Effector memory CD8-positive, alpha-beta T cell (primary cell): ENCODE measurements at places on chromosomes 1 and 21.

GRCh38 chr21:31798842-31799704 lies 67.2 kb upstream of the SCAF4 start:
- no peak for DNase-seq

DNA sequence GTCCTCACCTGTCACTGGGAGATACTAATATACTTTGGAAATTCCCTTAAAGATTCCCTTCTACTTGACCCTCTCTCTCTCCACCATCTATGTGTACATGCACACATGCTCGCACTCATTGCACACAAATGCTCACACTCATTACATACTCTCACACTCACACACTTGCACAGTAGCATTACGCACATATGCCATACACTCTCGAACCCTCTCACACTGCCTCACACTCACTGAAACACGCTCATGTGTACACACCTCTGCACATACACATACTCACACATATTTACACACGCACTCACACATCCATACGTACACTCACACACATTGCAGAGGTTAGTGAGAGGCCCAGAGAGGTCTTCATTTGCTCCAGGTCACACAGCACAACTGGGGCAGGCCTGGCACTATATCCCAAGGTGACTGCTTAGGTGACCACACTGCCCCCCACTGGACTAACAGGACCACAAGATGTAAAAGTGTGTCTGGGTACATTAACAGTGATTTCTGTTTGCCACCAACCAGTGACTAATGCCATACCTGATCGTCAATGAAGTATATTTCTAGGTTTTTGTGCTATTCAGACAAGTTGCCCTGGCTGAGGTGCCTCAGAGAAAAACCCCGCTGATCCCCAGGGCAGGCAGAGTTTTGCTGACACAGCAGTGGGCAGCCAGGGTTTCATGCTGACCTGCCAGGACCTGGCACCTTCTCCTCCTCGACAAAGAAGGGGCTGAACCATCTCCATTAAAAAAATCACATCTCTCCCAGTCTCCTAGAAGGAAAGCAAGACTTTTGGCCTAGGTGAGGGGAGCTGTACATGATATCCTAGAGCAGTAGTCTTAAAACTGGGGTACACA lies 28.5 kb upstream of the CAMK1G start:
- DNase-seq = no peak

GRCh38 chr21:41536076-41536826 lies 28.3 kb upstream of the TMPRSS2 start:
- no peak for DNase-seq

GRCh38 chr1:191870490-191870889 lies 287.8 kb upstream of the RGS18 start:
- DNase-seq = no peak

DNA sequence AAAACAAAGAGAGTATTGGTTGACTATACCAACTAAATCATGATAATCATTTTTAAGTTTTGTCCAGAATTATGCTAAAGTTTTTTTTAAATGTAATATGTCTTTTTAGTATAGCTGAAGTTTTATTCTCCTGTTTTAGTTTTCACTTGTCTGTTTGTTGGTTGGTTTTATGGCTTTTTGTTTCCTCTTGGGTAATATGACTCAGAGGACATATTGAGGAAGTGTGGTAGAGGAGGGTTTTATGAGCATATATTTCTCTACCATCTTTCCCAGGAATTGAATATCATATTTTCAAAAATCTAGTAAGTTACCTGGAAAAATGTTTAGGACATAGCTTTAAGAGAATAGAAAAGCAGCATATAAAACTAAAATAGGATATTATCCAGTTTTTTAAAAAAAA lies 68.6 kb upstream of the MCOLN3 start:
- no peak for DNase-seq

GRCh38 chr1:204940591-204940990 lies 69.9 kb downstream of the NFASC start:
- DNase-seq = no peak

GRCh38 chr1:35533586-35533985 lies 23.6 kb downstream of the KIAA0319L start:
- DNase-seq = no peak

GRCh38 chr1:93596329-93597089 lies 85.1 kb downstream of the BCAR3 start:
- no peak for DNase-seq

- peak; percentile 5 for DNase-seq
Observed at GRCh38 chr1:84365225-84366221, 32.8 kb upstream of the DNASE2B start.

- DNase-seq = peak; percentile 9
Observed at GRCh38 chr1:2921970-2922686, 99.1 kb upstream of the ACTRT2 start.

DNA sequence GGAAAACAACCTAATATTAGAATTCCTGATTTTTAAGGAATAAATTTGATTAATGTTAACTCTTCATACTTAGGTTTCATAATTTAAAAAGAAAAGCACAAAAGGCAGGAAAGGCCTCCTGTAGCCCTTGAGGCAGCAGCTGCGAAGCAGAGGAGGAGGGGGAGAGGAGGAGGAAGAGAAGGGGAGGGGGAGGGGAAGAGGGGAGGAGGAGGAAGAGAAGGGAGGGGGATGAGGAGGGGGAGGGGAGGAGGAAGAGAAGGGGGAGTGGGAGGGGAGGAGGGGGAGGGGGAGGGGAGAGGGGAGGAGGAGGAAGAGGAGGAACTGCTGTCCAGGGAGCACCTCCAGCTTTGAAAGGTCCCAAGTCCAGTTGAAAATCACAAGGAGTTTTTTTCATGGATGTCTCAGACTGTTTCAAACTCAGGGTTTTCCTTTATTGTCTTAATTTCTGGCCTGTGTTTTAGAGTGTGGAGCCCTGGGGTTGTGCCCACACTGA lies 35.1 kb upstream of the DIP2A start:
- no peak for DNase-seq

GRCh38 chr1:29245876-29246275 lies 9.6 kb downstream of the PTPRU start:
- no peak for DNase-seq

DNA sequence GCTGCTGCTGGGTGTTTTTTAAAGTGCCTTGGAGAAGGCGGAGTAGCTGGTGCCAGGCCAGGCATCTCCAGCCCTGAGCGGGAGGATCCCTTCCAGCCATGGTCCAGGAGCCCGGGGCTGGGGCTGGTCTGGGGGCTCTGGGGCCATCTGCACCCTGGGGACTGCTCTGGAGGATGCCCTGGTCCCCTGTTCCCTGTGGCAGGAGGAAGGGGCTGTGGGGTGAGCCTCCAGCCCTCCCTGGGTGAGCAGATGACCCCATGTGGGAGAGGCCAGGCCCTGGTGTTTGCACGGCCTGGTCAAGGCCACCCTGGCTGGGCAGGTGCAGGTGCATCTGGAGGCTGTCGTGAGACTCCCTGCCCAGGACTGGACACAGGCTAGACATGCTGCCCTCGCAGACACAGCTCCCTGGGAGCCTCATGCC lies 56.7 kb downstream of the SLX9 start:
- no peak for DNase-seq

GRCh38 chr1:224753491-224753890 lies 137.4 kb downstream of the CNIH3 start:
- DNase-seq = no peak

DNA sequence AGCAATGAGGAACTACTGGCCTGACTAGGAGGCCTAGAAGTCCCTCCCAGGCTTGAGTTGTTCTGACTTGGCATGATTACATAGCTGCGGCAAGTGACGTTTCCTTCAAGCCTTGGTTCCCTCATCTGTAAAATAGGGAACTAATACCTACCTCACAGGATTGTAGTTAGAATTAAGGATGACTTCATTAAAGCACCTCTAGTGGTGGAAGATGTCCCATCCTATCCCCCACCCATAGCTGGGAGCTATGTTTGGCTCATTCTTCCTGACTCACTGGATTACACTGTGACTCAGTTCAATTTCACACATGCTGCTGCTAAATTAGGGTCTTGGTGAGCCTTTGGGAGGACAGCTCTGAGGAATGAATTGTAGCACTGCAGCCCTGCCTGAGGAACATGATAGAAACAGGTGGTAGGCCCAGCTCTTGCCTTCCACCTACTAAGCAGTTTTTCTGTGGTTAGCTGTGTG lies 6.0 kb upstream of the SHISA4 start:
- no peak for DNase-seq

DNA sequence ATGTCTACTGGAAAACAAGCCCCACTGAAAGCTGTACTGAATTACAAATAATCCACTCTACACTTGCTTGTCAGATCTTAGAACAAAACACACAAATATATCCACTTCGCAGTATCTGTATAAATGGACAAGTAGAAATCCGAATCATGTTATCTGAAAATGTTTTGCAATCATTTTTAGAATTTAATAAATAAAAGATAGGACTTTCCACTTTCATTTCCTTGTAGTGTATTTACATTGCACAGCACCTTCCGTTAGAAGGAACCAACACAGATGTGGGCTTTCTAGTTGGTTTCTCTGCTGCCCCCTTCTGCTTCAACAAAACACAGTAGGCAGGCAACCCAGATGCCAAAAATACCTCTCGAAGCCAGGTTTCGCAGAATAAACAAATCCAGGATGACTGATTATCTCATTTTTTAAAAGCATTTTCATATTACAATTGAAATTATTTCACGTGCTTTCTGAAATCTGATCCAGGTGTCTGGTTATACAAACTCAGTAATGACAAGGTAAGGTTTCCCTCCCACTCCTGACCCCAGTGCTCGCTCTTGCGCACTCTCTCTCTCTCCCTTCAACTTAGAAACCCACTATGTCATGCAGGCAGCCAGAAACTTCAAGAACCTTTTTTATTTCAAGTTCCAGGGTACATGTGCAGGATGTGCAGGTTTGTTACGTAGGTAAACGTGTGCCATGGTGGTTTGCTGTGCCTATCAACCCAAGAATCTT lies 389.9 kb downstream of the SMYD3 start:
- DNase-seq = peak; percentile 16

DNA sequence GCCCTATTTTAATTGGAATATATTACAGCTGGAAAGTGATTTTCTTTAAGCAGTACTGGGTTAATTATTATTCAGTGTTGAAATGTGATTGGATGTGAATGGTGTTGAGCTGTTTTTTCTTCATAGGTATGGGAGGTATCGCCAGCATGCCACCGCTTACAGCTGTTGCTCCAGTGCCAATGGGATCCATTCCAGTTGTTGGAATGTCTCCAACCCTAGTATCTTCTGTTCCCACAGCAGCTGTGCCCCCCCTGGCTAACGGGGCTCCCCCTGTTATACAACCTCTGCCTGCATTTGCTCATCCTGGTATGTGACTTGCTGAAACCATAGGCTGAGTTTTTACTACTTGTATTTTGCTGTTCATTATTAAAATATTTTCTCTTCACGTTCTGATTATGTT lies 107.7 kb downstream of the ITSN1 start:
- DNase-seq = no peak

GRCh38 chr1:198628067-198628455 lies 10.8 kb upstream of the PTPRC start:
- no peak for DNase-seq

DNA sequence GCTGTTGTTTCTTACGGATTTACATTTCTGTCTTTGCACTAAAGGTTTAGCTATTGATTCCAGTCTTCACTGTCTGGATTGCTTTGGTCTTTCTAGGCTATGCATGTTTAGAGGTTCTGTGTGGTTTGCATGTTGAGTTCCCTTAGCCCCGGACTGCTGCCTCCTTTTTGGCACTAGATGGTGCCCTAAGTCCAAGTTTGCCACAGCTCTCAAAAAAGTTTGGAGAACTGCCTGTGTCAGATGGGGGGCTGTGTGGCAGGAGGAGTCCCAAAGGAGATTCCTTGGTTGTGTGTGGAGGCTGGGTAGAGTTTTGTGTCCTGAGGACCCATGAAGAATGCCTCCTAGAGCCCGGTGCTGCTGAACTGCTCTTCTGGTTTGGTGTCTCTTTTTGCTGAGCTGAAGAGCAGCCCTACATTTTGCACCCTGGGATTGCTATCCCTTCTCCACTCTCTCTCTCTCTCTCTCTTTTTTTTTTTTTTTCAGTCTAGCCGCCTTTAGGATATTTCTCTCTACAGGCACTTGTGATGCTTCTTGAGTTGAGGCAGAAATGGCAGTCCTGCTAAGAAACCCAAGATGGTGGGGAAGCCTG lies 74.4 kb downstream of the PTGS2 start:
- DNase-seq = no peak

DNA sequence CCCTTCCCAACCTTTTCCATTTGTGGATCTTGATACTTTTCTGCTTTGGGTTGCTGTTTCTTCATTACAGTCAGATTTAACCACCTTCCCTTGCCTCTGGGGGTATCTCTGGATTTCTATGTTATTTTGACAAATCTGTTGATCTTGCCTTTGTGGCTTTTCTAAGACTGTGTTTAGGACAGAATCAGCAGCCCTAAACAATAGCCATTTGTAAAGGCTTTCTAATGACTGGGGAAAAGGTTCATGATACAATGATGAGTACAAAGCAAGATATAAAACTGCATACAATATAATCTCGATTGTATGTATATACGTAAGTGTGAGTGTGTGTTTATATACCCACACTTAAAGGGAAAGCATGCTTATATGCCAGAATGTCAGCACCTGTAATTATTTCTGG lies 27.8 kb downstream of the FAM20B start:
- no peak for DNase-seq

DNA sequence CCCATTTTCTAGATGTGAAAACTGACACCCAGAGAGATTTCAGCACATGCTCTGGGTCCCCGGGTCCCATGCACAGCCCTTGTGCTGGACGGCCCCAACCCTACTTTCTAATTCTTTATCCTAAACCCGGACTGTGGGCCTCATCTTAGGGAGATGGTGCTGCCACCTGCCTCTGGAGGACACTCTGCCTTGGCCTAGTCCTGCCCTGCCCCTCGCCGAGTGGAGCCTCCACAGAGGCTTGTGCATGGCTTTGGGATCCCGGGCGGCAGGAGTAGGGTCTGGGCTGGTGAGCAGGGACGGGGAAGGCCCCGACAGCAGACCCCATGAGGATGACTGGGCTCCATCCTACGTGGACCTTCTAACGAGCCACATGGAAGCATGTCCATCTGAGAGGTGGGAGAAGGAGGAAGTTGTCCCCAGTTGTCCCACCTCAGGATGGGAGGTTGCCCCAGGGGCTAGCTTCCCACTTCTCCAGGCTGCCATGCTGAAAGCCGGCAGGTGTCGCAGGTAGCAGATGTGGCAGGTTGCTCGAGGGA lies 12.4 kb downstream of the MX2 start:
- no peak for DNase-seq

- no peak for DNase-seq
Observed at GRCh38 chr1:25529518-25530185, 13.8 kb upstream of the LDLRAP1 start.

DNA sequence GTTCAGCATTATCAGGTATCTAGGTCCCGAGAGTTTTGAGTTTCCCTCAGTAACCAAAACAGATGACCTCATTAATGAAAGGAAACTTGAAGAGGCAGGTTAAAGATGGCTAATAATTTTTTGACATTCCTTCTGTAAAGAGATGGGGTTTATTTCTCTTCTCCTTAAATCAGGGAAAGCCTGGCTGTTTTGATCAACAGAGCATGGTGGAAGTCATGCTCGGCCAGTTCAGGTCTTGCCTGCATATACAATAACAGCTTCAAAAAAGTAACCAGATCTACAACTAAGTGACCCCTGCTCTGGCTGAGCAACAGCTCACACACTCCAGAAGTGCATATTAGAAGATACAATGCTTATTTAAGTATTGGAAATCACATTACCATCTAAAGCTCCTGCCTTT lies 36.6 kb upstream of the POU2F1 start:
- DNase-seq = no peak

GRCh38 chr21:45297869-45298268 lies 10.2 kb upstream of the POFUT2 start:
- no peak for DNase-seq

- no peak for DNase-seq
Observed at GRCh38 chr1:4110888-4111287, 210.8 kb upstream of the C1orf174 start.
